ENCODE measurements at places on chromosomes 2 and 18. TPM values are rescaled to one million over a fixed set of nuclear protein-coding genes. Genes with fewer than 3 reads are reported as not detected.

- DNase-seq: no peak
- no peaks in the 10 kb centered on the region for H3K27me3 ChIP-seq
- H3K4me3 ChIP-seq: no peak overlapping the region
- no peaks in the 10 kb centered on the region for H3K4me1 ChIP-seq
- no peak overlapping the region for H3K27ac ChIP-seq
Measured at GRCh38 chr18:837922-838321, 25.9 kb upstream of the YES1 start.

GRCh38 chr2:45806563-45807358, 155.3 kb downstream of the PRKCE start:
- no peak overlapping the region for H3K4me3 ChIP-seq
- H3K36me3 ChIP-seq: no peaks in the 10 kb centered on the region
- H3K27me3 ChIP-seq: no peaks in the 10 kb centered on the region
- DNase-seq: no peak

GRCh38 chr2:15782009-15782751, 158.2 kb upstream of the MYCN start:
- H3K27me3 ChIP-seq: no peaks in the 10 kb centered on the region
- H3K36me3 ChIP-seq: no peaks in the 10 kb centered on the region
- no peaks in the 10 kb centered on the region for H3K4me1 ChIP-seq
- DNase-seq: no peak
- H3K4me3 ChIP-seq: no peak overlapping the region
- H3K27ac ChIP-seq: no peak overlapping the region

DNA sequence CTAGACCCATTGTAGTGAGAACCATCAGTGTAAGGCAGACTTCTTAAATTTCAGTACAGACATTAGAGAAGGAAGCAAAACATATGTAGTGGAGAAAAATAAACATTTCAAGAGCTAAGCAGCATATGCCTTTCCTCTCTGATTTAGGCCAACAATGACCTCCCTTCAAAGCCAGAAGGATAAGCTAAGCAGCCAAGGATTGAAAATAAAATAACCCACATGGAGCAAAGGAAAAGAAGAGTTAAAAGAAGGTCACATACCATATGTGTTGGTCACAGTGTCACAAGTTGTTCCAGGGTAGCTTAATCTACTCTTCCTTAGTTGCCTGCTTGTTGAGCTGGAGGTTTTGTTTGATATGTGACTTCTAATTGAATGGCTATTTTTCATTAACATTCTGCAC, 15.6 kb upstream of the LAMA1 start:
- no peak overlapping the region for H3K4me3 ChIP-seq
- H3K4me1 ChIP-seq: no peaks in the 10 kb centered on the region
- H3K27ac ChIP-seq: no peak overlapping the region
- DNase-seq: no peak
- no peaks in the 10 kb centered on the region for H3K36me3 ChIP-seq

GRCh38 chr2:218331745-218332144, 24.9 kb upstream of the CATIP start:
- no peak overlapping the region for H3K4me3 ChIP-seq
- no peaks in the 10 kb centered on the region for H3K36me3 ChIP-seq
- no peak for DNase-seq
- H3K27me3 ChIP-seq: no peaks in the 10 kb centered on the region

DNA sequence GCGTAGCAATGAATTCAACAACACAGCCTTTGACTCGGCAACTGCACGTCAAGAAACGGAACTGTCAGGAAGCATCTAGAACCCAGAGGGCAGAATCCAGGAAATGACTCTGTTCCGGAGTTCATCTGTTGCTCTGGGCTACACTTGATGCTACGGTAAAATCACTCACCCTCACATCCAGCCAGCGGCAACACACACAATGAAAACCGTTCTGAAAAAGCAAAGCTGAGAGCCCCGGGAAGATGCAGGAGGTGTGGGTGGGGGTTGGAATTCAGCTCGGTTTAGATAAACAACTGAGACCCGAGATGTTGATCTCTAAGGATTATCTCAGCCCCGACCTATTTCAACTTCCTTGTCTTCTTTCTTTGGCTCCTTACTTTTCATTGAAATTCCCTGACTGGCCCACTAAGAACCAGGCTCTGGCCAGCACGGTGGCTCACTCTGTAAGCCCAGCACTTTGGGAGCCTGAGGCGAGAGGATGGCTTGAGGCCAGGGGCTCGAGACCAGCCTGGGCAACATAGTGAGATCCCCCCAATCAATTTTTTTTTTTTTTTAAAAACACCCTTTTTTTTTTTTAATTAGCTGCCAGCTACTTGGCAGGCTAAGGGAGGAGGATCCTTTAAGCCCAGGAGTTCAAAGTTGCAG, 13.3 kb upstream of the RAB17 start:
- no peak overlapping the region for H3K27ac ChIP-seq
- DNase-seq: peak; percentile 19
- no peaks in the 10 kb centered on the region for H3K27me3 ChIP-seq
- no peaks in the 10 kb centered on the region for H3K36me3 ChIP-seq
- peaks cover 20% of the 10 kb centered on the region for H3K4me1 ChIP-seq

DNA sequence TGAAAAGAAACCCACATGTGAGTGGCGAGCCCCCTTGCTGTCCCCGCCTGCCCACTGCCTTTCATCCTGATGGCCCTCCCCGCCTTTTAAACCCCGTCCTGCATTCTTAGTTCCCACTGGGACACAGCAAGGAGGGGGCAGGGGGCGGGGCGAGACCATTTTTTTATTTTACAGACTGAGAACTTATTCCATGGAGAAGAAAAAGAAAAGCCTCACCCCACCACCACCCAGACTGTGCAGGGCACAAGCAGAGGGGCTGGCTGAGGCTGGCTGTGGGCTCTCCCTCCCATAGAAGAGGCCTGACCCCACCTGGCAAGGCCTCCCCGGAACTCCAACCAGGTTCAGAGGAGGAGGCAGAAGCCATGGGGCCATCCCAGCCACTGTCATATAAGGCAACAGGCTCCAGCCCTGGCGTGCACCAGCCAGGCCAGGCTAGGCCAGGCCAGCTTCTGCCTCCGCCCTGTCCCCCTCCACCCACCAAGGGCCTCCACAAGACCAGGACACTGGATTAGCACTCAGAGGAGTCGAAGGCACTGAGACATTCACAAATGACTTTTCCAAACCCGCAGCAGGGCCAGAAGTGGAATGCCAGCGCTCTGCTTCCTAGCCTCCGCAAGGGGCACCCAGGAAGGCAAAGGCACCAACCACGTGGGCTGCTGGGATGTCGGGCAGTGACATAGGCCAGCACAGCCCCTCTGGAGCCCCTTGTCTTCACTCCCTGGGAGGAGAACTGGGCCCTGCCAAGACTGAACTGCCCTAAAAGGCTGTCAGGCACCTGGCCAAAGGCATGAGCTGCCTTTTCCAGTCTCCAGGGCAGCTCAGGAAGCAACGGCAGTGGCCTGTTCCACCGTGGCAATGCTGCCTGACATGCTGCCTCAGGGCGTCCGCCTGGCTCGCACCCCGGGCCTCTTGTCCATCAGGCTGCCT, 37.5 kb upstream of the SEMA4C start:
- peaks cover 14% of the 10 kb centered on the region for H3K4me1 ChIP-seq
- DNase-seq: no peak
- no peaks in the 10 kb centered on the region for H3K27me3 ChIP-seq
- peak overlapping the region; percentile 12 for H3K27ac ChIP-seq
- no peak overlapping the region for H3K4me3 ChIP-seq
- no peaks in the 10 kb centered on the region for H3K36me3 ChIP-seq

DNA sequence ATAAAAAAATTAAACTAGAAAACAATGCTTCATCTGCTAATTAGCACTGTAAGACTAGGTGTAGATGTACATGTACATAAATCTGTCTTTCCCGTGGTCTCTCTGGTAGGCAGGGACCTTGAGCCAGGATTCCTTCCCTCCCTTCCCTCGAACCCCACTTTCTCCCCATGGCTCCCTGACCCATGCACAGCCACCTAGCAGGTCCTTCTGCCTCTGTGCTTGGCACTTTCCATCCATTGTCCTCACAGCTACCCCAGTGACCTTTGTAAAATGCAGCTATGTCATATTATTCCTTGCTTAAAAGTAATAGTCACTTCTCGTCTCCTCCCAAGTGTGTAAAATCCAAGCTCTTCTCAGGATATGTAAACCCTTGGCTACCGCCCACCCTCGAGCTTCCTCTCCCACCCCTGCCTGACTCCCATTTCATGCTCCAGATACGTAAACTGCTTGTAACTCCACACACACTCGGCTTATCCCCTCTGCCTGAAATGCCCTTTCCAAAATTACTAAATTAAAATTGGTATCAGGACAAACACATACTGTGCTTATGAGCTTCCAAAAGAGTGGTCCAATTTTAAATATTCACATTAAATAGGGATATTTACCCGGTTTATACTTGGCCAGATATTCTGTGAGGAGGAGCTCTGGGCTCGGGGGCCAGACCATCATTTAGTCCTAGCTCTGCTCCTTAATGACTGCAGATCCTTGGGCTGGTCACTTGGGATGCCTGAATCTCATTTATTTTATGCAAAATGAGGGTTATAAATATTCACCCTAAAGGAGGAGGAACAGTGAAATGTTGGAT, 54.0 kb upstream of the RALBP1 start:
- H3K27ac ChIP-seq: no peak overlapping the region
- no peak for DNase-seq
- no peaks in the 10 kb centered on the region for H3K4me1 ChIP-seq
- H3K36me3 ChIP-seq: no peaks in the 10 kb centered on the region
- no peaks in the 10 kb centered on the region for H3K27me3 ChIP-seq

The IGFBP5 gene
- total RNA-seq: not detected

- no peak overlapping the region for H3K27ac ChIP-seq
- H3K4me1 ChIP-seq: no peaks in the 10 kb centered on the region
- H3K36me3 ChIP-seq: no peaks in the 10 kb centered on the region
- DNase-seq: no peak
Measured at GRCh38 chr2:138084206-138084605, 119.9 kb downstream of the HNMT start.

- H3K27me3 ChIP-seq: no peaks in the 10 kb centered on the region
- H3K36me3 ChIP-seq: no peaks in the 10 kb centered on the region
- no peak overlapping the region for H3K27ac ChIP-seq
- no peak for DNase-seq
Measured at GRCh38 chr18:75214766-75215510, 4.3 kb downstream of the TSHZ1 start.

DNA sequence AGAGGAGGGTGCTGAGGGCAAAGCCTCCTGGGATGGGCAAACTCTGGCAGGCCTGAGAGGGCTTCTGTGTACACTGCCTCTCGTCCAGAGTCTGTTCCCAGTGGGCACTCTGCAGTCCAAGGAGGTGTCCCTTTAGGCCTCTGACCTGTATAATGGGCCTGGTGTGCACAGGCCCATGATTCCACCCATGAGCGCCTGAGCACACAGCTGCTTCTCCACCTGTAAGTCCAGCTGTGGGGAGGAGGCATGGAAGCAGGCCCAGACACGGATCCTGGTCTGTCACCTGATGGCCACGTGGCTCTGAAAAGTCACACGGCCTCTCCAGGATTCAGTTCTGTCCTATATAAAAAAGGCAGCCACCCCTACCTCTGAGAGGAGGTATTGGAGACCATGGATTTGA, 57.0 kb downstream of the PARD6G start:
- no peak overlapping the region for H3K4me3 ChIP-seq
- H3K27ac ChIP-seq: no peak overlapping the region
- no peaks in the 10 kb centered on the region for H3K27me3 ChIP-seq

DNA sequence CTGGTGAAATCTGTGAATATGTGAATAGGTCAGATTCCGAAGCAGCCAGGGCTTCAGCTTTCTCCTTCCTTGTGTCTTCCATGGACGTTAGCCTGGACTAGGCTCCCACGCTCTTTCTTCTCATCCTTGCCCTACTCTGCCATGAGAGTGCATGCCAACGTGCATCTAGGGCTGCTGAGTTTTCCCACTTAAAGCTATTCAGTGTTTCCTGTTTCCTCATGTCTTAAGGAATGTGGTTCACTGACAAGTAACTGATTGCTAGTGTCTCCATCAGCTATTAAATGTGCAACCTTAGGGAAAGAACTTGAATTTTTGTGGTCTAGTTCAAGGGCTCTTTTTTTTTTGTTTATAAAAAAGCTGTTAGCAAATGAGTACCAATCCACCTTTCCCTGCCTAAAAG, 642.3 kb upstream of the LINC00305 start:
- DNase-seq: no peak
- H3K36me3 ChIP-seq: no peaks in the 10 kb centered on the region
- H3K27me3 ChIP-seq: no peaks in the 10 kb centered on the region

The ARHGAP28 gene
- not detected for total RNA-seq

DNA sequence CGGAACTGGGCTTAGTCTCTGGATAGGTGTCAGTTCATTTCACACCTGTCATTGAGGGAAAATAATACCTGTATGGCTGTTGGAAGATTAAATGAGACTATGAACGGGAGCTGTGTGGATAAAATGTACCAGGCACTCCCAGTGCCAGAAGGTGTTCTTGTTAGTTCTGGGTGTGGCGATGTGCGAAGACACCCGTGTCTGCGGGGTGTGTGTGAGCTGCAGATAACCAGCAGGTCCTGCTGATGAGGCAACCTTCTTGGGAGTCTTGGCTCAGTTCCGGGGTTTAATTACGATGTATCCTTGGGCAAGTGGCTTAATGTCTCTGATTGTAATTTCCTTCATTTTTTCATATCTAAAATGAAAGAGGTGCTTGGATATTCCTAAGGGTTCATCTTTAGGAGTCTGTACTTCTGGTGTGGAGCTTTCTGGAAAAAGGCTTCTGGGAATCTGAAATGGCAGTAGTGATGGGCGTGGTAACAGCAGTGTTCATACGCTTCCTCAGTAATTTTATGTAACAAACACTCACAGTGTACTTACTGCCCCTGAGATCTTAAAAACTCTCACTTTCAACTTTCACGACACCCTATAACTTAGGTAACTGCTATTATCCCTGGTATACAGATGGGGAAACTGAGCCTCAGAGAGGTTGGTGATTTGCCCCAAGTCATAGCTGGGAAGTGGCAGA, 35.0 kb downstream of the NEDD4L start:
- H3K36me3 ChIP-seq: no peaks in the 10 kb centered on the region
- no peak for DNase-seq
- H3K4me1 ChIP-seq: no peaks in the 10 kb centered on the region
- no peak overlapping the region for H3K4me3 ChIP-seq

The CD8B2 gene
- 4.5 TPM for total RNA-seq

Data from CD8-positive, alpha-beta memory T cell (primary cell).